ENCODE measurements at places on chromosomes 2 and 18. TPM values are rescaled to one million over a fixed set of nuclear protein-coding genes. Genes with fewer than 3 reads are reported as not detected.

The DAPL1 gene
- 1.2 TPM for total RNA-seq

The CNGA3 gene
- 0.63 TPM for total RNA-seq

The SSB gene
- total RNA-seq: 72.3 TPM

The CD8B2 gene
- 0.16 TPM for total RNA-seq

All from mucosa of descending colon (tissue), 3 donors.